ENCODE measurements at places on chromosomes 1 and 21.

DNA sequence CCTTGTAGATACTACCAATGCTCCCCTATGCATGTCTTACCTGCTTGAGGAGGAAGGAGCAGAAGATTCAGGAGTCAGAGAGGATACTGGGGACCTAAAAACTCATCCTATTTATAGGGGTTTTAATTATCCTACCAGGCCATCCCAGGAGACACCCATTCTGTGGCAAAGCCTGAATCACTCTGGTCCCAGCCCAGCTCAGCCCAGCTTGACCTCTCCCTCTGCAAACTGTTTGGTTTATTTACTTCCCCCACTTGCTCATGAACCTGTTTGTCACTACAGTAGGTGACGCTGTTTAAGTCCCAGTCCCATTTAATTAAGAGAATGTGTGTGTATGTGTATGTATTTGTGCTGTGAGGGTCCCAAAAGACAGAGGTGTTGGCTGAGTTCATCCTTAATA lies at the start of gene RPTN:
TSS of gene RPTN (minus strand) at position 85 of the 400 bp plus-strand sequence. CDS start 1,339 bp downstream, outside the sequence.
- DNase-seq = no peak

- no peak for DNase-seq
Observed at GRCh38 chr1:246032984-246033383, 474.1 kb downstream of the SMYD3 start.

GRCh38 chr1:107443027-107443426 lies 302.2 kb downstream of the NTNG1 start:
- no peak for DNase-seq

DNA sequence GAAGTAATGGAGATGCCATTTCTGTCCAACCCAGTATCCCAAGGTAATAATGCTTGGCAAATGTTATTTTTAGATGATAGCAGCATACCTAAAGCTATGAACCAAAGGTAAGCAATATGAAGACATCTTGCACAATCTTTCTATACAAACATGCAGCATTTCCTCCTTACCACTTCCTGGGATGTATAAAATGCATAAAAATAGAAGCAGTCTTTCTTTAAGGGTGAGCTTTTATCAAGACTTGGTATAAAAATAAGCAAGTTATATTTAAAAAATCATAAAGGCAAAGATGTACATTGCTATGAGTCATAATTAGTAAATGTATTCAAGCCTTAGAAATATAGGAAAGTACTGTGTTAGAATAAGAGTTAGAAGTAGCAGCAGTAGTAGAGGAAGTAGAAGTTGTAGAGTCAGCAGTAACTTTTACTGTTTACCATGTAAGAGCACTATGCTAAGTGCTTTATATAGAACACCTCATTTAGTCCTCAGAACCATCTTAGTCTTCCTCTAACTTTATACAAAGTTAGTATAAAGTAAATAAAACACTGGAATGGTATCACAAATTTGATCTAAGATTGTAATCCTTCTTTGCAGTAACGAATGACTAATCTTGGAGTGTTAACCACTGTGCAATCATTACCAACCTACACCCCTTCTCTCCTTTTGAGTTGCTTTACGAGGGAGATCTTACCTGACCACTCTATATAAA lies 371.3 kb downstream of the VAV3 start:
- DNase-seq = no peak

- peak; percentile 22 for DNase-seq
Observed at GRCh38 chr1:9473032-9473807, 66.0 kb upstream of the SLC25A33 start.

DNA sequence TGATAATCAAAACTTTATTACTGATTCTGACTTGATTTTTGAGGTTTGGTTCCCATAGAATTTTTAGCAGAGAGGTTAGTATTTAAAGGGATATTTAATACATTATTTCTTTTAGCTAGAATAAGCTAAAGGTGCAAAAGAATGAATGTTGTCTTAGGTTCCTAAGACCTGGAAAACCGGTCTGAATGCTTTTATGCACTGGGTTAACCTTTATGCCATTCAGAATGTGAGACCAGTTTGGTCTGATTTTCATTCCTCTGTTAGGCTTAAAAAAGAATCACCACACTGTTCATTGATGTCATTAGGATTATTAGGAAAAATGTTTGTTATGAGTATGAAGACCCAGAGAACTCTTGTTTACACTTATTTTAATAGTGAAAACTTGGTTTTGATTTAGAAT lies 30.1 kb downstream of the RAP1A start:
- DNase-seq = no peak

DNA sequence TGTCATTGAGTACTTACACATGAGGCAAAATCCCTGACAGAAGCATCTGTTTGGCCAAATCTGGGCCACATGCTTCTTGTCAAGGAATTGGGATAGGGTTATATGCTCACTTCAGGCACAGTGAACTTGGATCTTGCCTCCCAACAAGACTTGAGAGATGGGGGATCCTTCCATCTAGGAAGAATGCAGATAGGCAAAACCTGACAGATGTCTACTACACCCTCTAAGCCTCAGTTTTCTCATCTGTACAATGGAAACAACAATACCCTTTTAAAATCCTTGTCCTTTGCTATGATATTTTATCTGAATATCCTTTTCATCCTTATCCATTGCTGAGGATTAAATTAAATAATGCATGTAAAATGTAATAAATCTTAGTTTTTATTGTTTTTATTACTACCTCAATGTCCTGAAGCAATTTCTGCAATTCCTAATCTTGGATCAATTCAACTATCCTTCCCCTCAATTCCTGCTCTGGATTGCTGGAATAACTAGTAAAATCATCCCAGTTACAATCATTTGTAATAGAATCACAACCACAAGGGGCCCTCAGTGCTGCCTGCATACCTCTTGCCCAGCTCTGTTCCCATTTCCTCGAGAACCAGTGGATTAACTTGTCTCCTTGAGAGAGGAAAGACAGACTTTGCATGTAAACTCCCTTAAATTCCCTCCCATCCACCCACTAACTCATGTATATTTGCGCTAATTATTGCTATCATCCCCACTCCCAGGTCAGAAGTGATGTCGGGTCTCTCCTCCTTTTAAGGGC lies 8.1 kb upstream of the XPR1 start:
- DNase-seq = no peak

DNA sequence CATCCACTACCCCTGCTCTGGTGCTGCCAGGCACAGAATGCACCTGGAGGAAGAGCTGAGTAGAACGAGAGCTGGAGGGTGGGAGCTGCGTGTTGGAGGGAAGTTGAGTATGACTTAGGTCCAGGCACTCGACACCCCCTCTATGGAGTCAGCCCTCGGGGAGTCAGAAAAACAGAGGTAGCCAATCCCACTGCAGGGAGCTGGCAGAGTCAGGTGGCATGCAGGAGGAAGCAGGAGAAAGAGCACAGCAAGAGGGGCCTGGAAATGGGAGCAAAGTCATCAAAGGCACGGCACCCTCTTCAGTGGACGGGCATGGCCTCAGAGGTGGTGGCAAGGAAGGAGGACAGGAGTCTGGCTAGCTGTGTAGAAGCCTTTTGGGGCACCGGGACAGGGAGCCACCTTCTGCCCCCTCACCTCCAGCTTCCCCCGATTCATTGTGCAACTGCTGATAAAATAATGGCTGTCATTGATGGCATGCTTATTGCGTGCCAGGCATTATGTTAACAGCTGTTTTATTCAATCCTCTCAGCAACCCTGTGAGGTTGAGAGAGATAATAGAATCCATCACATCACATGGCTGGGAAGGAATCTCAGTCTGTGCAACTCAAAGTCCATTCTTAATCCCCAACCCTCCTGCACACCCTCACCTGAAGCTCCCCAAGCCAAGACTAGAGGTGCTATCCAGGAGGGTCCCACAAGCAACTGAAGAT lies 42.0 kb downstream of the C1orf198 start:
- no peak for DNase-seq

- DNase-seq = no peak
Observed at GRCh38 chr1:227940791-227941241, 6.9 kb downstream of the WNT9A start.

- DNase-seq = no peak
Observed at GRCh38 chr1:172108161-172108893, 267.0 kb downstream of the DNM3 start.

GRCh38 chr1:233603478-233603877 lies 10.4 kb upstream of the KCNK1 start:
- no peak for DNase-seq

GRCh38 chr1:84756455-84757082 lies 66.3 kb upstream of the SSX2IP start:
- DNase-seq = no peak

- DNase-seq = no peak
Observed at GRCh38 chr21:43194303-43195120, 25.7 kb downstream of the CRYAA start.

- peak; percentile 16 for DNase-seq
Observed at GRCh38 chr1:157363660-157364140, 188.6 kb downstream of the FCRL5 start.

- no peak for DNase-seq
Observed at GRCh38 chr1:87291107-87291506, 37.6 kb upstream of the LMO4 start.

GRCh38 chr1:28954126-28954726 lies 39.9 kb downstream of the EPB41 start:
- no peak for DNase-seq

DNA sequence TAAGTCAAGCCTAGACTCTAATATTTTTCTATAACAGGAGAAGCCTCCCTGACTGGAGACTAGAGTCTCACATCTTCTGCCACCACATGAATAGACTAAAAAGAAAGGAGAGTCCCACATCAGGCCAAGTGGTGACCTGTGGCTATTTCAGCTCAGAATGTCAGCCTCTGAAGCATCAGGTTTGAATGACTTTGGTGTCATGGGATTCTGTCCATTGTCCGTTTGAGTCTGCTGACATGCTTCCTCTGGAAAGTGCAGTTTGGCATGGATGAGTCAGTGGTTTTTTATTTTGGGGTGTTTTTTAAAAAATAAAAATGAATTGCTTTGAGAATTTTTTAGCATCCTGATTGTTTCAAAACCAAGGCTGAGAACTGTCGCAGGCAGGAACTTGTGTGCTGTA lies 19.5 kb downstream of the DYRK3 start:
- DNase-seq = no peak

- DNase-seq = no peak
Observed at GRCh38 chr1:117582451-117582850, 23.4 kb upstream of the TENT5C start.

- DNase-seq = no peak
Observed at GRCh38 chr21:30209601-30210000, 6.3 kb downstream of the CLDN8 start.

DNA sequence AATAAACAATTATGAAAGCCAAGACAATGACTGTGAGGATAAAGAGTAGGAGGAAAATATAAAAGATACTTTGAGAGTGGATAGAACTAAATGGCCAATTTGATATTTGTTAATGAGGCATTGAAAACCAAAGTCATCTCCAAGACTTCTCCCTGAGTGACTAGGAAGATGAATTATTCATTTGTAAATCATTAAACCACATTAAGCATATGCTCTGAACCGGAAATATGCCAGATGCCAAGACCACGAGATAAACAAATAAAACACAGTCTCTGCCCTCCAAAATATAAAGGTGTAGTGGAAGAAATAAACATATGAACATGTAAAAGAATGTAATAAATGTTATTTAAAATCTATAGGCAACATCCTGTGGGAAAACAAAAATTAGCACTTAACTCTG lies 78.8 kb downstream of the MRPL39 start:
- no peak for DNase-seq

DNA sequence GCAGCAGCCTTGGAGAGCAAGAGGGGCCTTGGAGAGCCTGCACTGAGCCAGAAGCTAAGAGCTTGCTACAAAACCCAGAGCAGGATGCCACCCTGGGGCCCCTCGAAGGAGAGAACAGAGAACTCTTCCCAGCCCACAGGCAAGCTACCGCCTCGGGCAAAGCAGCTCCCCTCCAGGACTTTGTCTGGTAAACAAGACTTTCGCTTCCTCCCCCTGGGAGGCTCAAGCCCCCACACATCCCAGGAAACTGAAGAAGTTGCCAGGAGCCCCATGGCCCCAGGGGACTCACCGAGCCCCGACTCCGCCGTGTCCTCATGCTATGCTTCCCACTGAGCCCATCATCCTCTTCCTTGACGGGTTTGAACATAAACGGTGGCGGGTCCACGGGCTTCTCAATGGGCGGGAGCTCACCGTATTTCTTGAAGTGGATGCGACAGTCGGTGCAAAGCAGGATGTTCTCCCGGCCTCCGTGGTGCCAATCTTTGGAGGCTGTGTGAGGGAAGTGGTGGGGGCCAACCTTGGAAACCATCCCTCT lies 45.9 kb downstream of the SLC45A1 start:
- no peak for DNase-seq

DNA sequence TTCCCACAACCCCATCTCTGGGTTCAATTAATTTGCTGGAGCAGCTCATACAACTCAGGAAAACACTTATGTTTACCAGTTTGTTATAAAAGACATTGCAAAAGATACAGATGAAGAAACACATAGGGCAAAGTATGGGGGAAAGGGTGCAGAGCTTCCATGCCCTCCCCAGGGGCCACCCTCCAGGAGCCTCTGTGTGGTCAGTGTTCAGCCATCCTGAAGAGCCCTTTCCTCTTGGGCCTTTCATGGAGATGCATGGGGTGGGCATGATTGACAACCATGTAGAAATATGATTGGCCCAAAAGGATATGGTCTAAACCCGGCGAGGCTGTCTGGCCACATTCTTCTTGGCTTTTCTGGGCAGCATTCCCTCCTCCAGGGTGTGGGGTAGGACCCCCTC lies 56.8 kb upstream of the PDE9A start:
- no peak for DNase-seq

DNA sequence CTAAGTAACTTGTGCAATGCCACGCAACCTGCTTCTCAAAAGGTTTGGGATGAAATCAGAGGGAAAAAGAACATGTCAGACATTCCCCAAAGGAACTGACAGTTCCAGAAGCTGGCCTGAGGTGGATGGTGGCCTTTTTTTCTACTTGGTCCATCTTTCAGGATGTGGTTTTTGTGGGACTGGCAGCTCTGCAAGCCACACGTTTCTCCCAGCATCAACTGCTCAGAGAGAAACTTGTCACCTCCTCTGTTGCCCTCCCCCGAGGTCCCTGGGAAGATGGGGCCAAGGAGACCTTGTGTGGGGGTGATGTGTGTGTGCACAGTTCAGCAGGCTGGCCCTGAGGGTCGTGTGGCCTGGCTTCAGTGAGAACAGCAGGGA lies 2.5 kb upstream of the DHRS3 start:
- DNase-seq = no peak

DNA sequence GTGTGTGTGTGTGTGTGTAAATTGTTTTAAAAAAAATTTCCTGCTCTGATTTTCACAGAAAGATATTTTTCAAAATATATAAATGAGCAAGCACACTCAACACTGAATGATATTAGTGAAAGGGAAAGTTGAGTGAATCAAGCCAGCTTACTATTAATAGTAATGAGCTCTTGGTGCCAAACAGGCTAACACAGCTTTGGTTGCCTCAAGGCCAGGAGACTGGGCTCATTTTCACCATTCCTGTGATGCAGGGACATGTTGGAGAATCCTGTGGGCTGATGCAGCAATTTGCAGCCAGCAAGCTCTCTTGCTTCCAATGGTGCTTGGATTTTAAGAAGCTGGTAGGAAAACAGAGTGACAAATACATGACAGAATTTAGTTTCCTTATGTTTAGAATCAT lies 30.2 kb downstream of the PLA2G4A start:
- DNase-seq = no peak

All from NCI-H2081 (cell line).